ENCODE measurements at places on chromosomes 4 and X.

DNA sequence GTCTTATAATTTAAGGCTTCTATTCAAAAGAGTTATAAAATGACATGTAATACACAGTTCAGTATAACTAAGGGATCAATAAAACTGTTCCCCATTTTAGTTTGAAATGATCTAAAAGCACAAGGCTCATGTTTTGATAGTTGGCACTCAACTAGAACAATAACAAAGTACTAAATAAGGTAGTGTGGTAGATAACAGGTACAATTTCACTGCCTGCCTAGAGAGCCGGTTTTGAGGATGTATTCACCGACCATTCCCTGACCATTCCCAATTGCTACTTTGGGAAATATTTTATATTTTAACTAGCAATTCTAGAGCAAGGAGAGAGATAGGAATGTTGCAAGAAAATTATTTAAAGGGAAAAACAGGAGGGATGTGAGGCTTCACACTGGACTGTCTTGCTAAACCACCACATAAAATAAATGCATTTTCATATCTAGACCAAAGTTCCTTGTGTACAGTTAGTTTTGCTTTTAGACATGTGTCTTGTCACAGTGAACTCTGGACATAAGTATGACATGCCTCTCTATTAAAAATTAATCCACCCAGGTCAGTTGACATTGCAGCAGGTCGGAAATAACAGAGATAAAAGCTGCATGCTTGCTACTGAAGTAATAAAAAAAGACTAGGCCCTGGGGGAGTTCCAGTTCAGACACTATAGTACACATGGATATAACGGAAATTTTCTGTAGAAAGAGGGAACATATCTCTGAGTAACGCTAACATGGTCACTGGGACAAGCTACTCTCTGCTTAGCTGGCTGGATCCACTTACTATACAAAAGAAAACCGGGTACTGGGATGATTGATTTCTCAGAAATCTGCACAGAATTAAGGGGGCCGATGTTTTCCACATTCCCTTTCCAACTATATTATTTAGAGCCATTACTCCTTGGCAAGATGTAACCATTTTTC lies 56.3 kb upstream of the NAP1L5 start:
- DNase-seq: no peak

DNA sequence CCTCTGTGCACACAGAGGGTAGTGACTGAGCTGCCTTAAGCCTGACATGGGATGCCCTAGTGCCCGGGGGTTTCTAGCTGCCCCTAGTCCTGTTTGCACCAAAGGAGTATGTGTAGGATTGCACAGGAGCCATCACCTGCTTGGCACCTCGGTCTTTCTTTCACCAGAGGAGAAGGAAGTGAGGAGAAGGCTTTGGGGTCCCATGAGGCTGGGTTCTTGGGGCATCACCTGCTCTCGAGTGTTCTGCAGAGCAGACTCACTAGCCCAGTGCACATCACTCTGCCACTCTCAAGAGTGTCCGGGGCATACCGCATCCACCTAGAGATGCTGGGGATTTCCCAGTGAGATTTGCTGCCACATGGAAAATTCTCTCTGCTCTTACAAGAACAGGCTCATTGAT lies 40.5 kb upstream of the GPR78 start:
- no peak for DNase-seq

DNA sequence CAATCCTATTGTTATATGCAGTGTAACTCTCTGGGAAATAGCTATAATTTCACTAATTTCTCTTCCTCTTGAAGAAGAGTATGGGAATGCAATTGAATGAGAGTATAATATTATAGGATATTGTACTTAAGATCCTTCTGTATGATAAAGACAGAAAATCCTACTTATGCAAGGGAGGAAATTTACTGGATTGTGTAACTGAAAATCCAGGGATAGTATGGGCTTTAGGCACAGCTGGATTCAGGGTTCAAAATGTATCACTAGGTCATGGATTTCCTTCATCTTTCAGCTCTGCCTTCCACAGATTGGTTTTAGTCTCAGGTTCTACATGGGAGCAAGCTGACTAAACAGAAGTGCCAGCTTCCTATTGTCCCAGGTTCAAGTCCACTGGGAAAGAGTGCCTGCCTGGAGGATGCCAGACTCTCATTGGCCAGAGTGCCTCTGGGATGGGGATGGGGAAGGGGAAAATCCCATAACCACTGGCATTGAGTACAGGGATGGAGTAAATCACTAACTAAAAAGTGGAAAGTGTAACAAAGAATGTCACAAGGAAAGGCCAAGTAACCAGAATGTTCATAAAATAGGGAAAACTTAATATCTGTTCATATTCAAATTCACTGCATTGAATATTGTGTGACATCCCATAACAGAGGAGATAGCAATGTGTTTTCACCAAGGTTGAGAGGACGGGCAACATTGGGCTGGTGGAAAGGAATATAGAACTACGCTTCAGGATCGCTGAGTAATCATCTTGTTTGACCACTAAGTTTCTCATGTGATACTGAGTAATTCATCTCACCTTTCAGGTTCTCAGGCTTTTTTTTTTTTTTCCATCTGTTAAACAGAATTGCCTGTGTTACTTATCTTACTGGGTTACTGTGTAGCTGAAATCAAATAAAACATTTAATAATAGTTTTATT lies 75.7 kb downstream of the ANXA3 start:
- DNase-seq: no peak

- DNase-seq: peak; percentile 72
These were observed 373.6 kb upstream of the MAGEB2 start for GRCh38 chrX:29841750-29842149.

- DNase-seq: peak; percentile 57
These were observed 280.5 kb downstream of the FBXW7 start for GRCh38 chr4:152255437-152255836.

GRCh38 chr4:66516940-66517339 lies 846.7 kb upstream of the EPHA5 start:
- no peak for DNase-seq

- DNase-seq: no peak
These were observed 100.1 kb downstream of the CXXC4 start for GRCh38 chr4:104394406-104395167.

GRCh38 chrX:103831342-103831802 lies 685 bp downstream of the RAB9B start:
- no peak for DNase-seq

- DNase-seq: peak; percentile 31
These were observed 63.8 kb upstream of the MTM1 start for GRCh38 chrX:150504397-150505182.

GRCh38 chr4:29311247-29311646 lies 1408.9 kb upstream of the PCDH7 start:
- DNase-seq: peak; percentile 52

DNA sequence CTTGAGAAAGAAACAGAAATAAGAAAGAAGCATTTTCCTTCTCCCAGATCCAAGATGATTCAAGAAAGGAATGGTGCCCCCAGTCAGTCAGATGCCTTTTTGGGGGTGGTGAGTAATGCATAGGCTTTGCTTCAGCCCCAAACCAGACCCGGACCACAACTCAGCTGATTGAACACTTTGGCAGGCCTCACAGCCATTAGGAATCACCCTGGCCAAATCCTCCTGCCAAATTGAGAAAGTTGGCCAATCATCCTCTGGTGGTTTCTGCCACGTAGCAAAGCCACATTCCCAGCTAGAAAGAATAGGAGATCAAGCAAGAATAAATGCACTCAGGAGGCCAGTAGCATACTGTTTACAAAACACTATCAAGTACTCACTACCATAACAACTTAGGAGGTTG lies 33.7 kb downstream of the FRMD7 start:
- DNase-seq: peak; percentile 42

All from fibroblast of skin of right biceps (primary cell).